ENCODE measurements at places on chromosomes 6 and 20.

DNA sequence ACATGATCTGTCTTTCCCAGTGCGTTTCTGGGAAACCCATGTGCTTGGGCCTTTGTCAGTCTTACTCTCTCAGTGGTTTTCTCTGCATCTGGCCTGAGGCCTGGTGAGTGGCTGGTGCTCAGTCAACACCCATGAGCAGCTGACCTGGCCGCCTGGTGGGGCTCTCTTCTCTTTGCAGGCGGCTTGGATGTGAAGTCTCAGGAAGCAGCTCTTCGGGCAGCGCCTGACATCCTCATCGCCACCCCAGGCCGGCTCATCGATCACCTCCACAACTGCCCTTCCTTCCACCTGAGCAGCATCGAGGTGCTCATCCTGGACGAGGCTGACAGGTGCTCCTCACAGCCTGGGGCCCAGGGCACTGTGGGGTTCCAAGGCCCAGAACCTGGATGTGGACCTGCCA is 10.8 kb downstream of the DDX27 start:
- no peak for DNase-seq

GRCh38 chr6:142914369-142914768 is 30.6 kb downstream of the HIVEP2 start:
- DNase-seq, result no peak

DNA sequence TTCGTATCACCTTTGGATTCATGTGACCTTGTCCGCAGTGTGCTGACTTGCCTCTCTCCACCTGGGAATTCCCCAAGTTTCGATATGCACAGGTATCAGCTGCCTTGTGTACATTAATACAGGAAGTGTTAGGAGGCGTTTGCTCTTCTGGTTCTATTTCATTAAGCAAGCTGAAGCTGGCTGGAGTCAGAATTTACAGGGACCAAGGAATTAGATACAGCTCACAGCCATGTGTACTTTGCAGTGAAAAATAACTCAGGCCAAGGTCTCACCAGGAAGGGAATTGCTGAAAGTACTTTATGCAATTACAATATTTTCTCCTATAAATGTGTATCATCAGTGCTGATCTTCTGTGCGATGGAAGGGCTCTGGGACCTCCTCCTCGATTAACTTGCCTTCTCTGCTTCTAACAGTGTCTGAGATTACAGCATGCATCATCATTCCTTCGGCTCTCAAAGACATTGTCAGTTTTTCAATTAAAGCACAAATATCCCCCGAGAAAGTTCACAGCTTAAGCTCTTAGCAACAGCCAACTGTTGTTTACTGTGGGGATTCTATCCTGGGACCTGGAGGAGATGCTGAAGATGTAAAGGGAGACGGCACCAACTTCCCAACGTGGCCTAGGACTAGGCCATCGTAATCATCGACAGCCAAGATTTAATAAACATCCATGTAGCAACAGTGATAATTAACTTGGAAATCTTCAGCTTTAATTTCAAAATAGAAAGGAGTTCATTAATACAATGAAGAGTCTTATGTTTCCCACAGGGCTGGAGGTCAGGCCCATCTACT is 13.8 kb upstream of the TIAM2 start:
- DNase-seq, result no peak

GRCh38 chr6:73285674-73286283 is 22.8 kb upstream of the KHDC1 start:
- no peak for DNase-seq

GRCh38 chr20:34689486-34689885 is 12.6 kb upstream of the PIGU start:
- no peak for DNase-seq

- no peak for DNase-seq
These were observed 398.1 kb downstream of the LMBRD1 start for GRCh38 chr6:69398729-69399128.

DNA sequence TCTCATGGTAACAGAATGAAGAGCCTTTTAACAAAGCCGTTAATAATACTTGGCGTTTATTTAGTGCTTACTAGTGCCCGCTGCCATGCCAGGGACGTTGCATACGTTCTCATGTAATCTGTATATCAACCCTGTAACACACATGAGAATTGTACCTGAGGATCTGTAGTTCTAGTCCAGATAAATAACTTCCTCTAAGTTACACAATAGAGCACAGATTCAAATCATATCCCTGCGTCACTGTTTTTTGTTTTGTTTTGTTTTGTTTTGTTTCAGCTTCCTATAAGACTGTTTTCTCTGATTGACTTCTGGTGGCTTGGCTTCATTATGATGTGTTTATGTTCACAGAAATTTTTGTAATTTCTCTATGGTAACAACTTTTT is 553 bp downstream of the ZSCAN16 start:
- DNase-seq, result no peak
